ENCODE measurements at places on chromosomes 6 and 20. TPM values are rescaled to one million over a fixed set of nuclear protein-coding genes. Genes with fewer than 3 reads are reported as not detected.

DNA sequence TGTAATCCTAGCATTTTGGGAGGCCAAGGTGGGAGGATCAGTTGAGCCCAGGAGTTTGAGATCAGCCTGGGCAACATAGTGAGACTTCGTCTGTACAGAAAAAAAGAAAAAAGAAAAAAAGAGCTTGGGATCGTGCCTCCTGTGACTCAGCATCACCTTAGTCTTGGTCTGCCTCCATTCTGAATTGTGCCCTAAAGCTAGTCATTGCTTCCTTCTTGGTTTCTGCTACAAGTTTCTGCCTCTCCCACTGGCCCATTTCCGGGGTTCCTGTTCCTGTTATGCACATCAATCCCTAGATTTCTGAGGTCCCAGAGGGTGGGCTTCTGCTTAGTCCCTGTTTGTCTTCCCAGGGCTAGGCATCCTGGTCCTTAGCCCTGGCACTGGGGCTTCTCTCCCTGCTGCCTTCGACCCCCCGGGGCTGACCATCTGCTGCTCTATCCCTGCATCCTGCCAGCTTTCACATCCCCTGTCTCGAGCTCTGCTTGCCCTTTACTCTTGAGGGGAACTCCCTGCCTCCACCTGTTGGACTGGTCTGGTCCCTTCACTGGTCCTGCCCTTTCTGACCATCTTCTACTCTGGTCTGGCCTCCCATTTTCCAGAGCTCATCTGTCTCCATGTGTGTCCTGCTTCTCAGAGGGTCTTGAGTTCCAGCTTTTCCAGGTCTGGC is 77.5 kb upstream of the ESR1 start:
- DNase-seq, result no peak

DNA sequence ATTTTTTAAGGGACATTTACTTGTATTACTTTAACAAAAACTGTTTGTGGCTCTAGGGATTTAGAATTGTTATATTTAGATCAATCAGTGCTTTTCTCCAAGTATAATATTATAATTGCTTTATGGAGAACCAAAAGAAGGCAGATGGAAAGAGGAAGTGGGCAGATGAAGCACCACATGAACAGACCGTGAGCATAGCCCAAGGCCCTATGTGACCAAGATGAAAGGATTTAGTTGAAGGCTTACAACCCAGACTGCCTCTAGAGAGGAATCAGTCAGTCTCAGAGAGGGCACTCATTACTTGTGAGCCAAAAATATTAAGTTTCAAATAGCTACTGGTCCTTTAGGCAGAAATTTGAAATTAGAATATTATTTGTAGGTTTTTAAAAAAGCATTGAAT is 102.3 kb upstream of the IMPG1 start:
- no peak for DNase-seq

- DNase-seq, result no peak
Observed at GRCh38 chr6:74063391-74063790, 367.4 kb downstream of the CD109 start.

Gene FNDC11
- total RNA-seq, result not detected

Gene CCN6
- total RNA-seq, result not detected

Gene DDR1
- total RNA-seq, result 17.0 TPM

Gene KHDC1
- total RNA-seq, result 2.2 TPM

Data from SJSA1 (cell line).